ENCODE measurements at places on chromosomes 4 and X. TPM values are rescaled to one million over a fixed set of nuclear protein-coding genes. Genes with fewer than 3 reads are reported as not detected.
A peak's percentile ranks its signal among the peaks of the same experiment; 100 is the strongest.

- DNase-seq = no peak
Observed at GRCh38 chrX:119757979-119758730, at the start of gene SOWAHD. Gene SOWAHD (plus strand): TSS chrX:119758588. CDS start chrX:119758668, 80 bp downstream.

DNA sequence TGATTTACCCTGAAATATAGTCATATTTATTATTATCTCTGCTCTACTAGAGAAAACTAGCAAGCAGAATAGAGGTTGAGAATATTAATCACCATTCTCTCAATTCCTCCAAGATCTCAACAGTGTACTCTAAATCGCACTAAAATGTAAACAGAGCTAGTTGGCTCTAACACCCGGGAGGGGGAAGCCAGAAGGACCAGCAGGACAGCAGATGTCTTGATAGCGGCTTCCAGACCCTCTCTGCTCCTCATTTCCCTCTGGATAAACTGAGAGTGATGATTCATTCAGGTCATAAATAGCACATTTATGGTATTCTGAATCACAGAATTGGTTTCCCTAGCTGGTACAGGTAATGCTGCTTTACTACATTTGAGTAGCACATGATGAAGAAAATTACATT is 82.5 kb downstream of the TBC1D9 start:
- DNase-seq = no peak

DNA sequence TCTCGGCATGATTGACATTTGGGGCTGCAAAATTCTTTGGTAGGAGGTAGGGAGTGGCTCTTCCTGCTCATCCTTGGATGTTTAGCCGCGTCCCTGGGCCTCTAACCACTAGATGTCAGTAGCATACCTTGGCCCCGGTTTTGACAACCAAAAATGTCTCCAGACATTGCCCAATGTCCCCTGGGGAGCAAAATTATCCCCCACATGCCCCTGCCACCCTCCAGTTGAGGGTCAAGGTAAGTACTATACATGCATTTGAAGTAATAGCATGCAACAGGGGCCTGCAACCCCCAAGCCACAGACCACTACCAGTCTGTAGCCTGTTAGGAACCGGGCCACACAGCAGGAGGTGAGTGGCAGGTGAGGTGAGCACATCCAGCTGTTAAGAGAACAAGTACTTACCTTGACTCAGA is 17.6 kb upstream of the KIAA1210 start:
- DNase-seq = no peak

- no peak for DNase-seq
Observed at GRCh38 chrX:68892651-68893050, 63.8 kb downstream of the EFNB1 start.

GRCh38 chrX:100685997-100686305 is 42.0 kb downstream of the SRPX2 start:
- no peak for DNase-seq

DNA sequence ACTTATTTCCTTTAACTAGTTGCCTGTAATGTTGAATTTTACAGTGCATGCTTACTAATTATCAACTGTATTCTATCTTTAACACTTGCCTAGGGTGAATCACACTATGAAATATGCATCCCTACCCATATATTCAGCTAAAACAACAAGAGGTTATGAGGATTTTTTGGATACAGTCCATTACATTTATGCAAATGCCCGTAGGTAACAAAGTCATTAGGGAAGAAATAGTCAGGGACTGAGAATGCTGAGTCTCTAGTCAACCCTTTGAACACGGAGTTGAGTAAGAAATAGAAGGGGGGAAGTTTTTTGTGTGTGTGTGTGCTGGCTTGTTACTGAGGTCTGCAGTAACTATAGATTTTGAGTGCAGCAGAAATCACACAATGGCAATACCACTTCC is 26.1 kb upstream of the CBLL2 start:
- DNase-seq = no peak

GRCh38 chr4:19983072-19983471 is 268.6 kb upstream of the SLIT2 start:
- DNase-seq = peak; percentile 77

- no peak for DNase-seq
Observed at GRCh38 chr4:128345650-128346049, 58.0 kb upstream of the PGRMC2 start.

DNA sequence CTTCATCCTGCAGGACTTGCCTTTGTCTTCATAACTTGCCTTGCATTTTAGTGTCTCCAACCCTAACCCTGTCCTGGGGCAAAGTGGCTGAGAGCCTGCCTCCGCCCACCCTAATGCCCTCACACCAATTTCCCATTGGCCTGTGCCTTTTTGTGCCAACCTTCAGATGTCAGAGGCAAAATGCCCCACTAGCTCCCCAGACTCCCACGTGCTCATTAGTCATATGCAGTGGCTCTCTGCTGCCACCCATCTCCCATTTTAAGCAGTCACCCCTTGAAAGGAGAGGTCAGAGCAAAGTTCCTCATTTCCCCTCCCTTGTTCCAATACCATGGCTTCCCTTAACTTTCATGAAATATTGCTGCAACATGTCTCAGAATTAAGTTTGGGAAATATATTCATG is 74.8 kb upstream of the PASD1 start:
- DNase-seq = no peak

DNA sequence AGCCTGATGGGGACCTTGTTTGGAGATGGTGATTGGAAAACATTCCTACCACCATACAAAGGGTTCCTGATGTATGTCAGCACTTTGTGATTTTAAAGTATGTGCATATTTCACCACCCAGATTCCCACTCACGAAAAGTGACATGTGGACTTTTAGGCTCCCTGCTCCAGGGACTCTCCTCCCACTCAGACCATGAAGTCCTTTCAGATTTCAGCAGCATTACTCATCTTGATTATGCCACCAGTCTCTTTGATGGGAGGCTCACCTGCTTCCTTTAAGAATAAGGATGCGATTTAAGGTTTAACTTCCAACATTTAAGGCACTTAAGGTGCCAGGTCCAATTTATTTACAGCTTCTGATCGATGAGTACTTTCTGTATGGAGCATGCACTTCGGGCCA is 204.4 kb downstream of the PPARGC1A start:
- no peak for DNase-seq

DNA sequence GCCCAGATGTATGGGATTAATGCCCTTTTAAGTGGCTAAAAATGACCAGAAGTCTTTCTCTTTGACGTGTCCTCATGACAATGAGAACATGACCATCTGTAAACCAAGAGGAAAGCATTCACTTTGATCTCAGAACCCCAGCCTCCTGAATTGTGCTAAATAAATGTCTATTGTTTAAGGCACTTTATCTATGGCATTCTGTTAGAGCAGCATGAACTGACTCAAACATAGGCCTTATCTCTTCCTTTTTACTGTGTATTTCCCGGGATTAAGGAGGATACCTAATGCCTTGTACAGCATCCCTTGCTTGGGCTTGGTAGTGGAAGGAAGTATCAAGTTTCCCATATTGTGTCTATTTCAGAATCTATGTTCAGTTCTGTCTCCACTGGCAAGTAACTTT is 47.2 kb upstream of the HS3ST1 start:
- peak; percentile 57 for DNase-seq

The IL1RAPL1 gene
- under 0.01 TPM for total RNA-seq

The MAGEA2B gene
- total RNA-seq = not detected

The PCDH7 gene
- 0.51 TPM for total RNA-seq

The KLB gene
- total RNA-seq = under 0.01 TPM

The TMSB15B gene
- 8.3 TPM for total RNA-seq

The LIAS gene
- total RNA-seq = 4.4 TPM

The SAGE1 gene
- not detected for total RNA-seq

The ATOH1 gene
- total RNA-seq = not detected

All from dermis microvascular lymphatic vessel endothelial cell (primary cell).